ENCODE measurements at places on chromosomes 2 and 18.
A peak's percentile ranks its signal among the peaks of the same experiment; 100 is the strongest.

GRCh38 chr2:179412112-179412511, 147.5 kb upstream of the SESTD1 start:
- no peaks in the 10 kb centered on the region for H3K27me3 ChIP-seq
- H3K4me3 ChIP-seq = no peak overlapping the region
- no peak overlapping the region for H3K27ac ChIP-seq
- H3K4me1 ChIP-seq = no peaks in the 10 kb centered on the region
- no peak for DNase-seq

DNA sequence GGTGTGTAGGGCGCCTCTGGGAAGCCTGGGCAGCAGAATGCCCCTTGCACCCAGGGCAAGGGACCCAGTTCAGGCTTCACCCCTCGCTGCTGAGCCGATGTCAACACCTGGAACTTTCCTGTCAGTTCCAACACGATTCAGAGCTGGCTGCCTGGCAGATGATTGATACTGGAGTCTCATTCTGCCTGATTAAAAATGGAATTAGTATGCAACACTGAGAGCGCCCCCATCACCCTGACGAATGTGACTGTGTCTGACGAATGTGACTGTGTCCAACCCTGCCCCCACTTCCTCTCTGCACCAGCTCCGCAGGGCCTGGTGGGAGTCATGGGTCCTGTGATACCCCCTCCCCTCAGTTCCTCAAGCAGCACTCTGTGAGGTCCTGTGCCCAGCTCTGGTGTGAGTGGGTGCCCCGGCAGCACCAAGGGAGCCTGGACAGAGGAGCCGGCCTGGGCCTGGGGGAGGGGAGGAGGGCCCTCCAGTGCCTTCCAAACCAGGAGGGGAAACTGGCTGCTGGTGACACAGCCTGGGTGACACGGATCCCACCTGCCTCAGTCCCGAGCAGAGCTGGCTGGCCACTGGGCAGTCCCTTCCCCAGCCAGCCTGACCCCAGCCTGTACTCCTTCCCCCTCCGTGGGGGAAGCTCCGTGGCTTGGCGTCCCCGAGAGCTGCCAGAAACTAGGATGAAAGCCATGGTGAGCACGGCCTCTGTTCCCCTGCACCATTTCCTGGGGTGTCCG, 41.4 kb upstream of the ALPP start:
- H3K27ac ChIP-seq = no peak overlapping the region
- no peak overlapping the region for H3K4me3 ChIP-seq
- peaks cover 9% of the 10 kb centered on the region for H3K4me1 ChIP-seq
- no peaks in the 10 kb centered on the region for H3K36me3 ChIP-seq
- DNase-seq = no peak
- H3K27me3 ChIP-seq = no peaks in the 10 kb centered on the region

DNA sequence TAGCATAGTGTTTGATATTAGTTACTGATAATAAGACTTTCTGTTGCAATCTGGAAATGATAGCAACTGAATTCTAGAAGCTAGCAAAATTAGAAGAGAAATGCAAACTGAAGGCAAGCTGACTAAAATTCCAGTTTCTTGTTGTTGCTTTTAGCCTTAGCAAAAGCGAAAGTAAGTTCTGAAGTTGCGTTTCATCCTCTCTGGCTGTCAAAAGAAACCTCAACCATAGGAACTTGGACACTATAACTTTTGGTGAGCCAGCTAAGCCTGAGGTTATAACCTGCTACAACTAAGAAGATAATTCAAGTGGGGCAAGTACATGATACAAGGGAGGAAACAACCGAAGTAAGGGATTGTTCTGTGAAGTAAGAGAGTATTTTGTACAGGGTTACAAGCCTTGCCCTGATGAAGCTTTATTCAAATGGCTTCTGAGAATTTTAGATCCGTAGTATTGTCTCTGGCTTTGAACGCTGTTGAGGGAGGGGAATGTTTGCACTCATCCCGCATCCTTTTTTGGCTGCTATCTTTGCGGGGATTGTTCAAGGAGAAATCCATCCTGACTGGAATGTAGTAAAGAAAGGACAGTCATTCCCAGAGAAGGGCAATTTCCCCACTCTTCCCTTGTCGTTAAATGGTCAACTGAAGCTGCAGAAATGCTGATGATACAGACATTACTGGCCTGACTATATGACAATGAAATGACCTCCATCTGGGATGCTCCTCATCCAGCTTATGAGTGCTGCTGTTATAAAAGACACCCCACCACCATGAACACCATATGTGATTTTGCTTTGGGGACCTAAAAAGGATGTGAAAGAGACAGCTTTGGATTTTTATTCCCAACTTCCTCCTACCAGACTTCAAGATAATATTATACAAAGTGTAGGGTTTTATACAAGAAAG, 7.0 kb upstream of the TMX3 start:
- H3K27me3 ChIP-seq = no peaks in the 10 kb centered on the region
- peak overlapping the region; percentile 68 for H3K27ac ChIP-seq
- no peaks in the 10 kb centered on the region for H3K36me3 ChIP-seq
- no peak for DNase-seq

- no peaks in the 10 kb centered on the region for H3K4me1 ChIP-seq
- no peaks in the 10 kb centered on the region for H3K36me3 ChIP-seq
- no peaks in the 10 kb centered on the region for H3K27me3 ChIP-seq
- no peak overlapping the region for H3K27ac ChIP-seq
These were observed 484.1 kb upstream of the VRK2 start for GRCh38 chr2:57562495-57562894.

DNA sequence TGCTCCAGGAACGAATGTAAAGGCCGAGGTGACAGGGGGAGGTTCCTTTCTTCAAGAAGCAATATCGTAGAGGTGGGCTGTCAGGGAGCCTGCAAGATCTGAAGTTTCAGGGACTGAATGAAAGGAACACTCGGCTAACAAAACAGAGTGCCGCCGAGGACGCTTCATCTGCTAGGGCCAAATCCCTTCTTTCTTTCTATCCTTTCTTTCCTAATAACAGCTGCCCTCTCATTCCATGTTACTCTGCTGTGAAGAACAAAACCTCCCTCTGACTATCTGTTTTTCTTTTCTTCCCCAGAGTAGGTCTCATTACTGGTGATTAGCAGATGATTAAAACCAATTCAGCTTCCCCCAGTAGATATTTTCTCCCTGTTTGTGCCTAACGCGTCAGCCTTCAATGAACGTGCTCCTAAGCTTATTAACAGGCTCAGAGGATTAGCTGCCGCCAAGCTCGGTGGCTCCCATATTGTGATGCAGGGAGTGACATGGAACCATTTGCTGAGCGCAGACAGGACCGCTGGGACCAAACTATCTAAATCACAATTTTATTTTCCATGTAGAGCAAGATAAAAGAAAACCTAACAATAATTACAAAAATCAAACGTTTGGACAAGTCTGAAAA, 414.6 kb downstream of the TMEM182 start:
- no peaks in the 10 kb centered on the region for H3K36me3 ChIP-seq
- H3K4me1 ChIP-seq = no peaks in the 10 kb centered on the region
- no peaks in the 10 kb centered on the region for H3K27me3 ChIP-seq
- H3K27ac ChIP-seq = no peak overlapping the region

DNA sequence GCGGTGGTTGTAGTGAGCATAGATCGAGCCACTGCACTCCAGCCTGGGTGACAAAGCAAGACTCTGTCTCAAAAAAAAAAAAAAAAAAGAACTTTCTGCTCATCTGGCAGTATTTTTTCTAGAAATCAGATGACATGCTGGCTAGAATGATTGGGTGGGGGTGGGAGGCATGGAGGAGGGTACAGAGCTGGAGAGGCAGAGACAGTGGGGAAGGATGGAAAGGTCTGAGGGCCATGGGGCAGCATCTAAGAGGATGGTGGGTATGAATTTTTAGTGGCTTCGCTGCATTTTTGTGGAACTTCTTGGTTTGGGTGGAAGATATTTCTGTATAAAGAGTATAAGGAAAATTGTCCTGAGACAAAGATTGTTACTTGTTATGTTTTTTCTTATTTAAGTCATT, 23.3 kb downstream of the ARMC9 start:
- no peaks in the 10 kb centered on the region for H3K4me1 ChIP-seq
- H3K36me3 ChIP-seq = peaks cover 8% of the 10 kb centered on the region
- DNase-seq = no peak
- peak overlapping the region; percentile 77 for H3K27ac ChIP-seq
- H3K4me3 ChIP-seq = no peak overlapping the region
- no peaks in the 10 kb centered on the region for H3K27me3 ChIP-seq

DNA sequence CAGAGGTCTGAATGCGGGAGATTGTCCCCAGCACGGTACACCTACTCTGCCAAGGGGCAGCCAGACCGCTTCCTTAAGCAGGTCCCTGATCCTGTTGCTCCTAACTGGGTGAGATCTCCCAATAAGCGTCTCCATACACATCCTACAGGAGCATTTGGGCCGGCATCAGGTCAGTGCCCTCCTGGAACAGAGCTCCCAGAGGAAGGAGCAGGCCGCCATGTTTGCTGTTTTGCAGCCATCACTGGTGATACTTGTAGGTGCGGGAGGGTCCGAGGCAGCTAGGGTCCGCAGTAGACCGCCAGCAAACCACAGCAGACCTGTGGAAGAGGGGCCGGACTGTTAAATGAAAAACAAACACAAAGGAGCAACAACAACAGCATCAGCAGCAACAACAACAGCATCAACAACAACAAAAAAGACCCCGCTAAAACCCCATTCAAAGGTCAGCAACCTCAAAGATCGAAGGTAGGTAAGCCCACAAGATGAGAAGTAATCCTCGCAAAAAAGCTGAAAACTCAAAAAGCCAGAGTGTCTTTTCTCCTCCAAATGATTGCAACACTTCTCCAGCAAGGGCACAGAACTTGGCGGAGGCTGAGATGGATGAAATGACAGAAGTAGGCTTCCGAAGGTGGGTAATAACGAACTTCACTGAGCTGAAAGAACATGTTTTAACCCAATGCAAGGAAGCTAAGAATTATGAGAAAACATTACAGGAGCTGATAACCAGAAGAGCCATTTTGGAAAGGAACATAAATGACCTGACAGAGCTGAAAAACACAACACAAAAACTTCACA, 79.0 kb upstream of the CDH7 start:
- no peak for DNase-seq
- H3K27ac ChIP-seq = no peak overlapping the region
- no peaks in the 10 kb centered on the region for H3K36me3 ChIP-seq
- no peaks in the 10 kb centered on the region for H3K27me3 ChIP-seq
- no peaks in the 10 kb centered on the region for H3K4me1 ChIP-seq

GRCh38 chr2:152523091-152523490, 188.1 kb downstream of the FMNL2 start:
- H3K27ac ChIP-seq = no peak overlapping the region
- H3K4me3 ChIP-seq = no peak overlapping the region
- no peaks in the 10 kb centered on the region for H3K36me3 ChIP-seq
- peaks cover 10% of the 10 kb centered on the region for H3K4me1 ChIP-seq

DNA sequence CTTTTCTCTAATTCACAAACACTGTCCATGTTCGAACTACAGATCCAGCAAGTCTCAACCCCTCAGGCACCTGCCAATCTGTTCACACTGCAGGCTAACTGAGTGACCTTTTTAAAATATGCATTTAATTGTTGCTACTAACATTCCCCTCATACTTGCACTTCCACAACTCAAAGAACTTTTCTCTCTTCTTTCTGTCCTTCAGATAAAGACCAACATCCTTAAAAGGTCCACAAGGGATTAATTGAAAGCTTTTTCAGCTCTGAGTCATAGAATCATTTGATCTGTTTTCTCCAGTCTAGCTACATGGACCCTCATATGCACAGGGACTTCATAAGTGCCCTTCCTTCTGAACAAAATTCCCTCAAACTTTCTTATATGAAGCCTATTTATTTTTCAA, 1321.2 kb downstream of the DPP10 start:
- no peaks in the 10 kb centered on the region for H3K27me3 ChIP-seq
- no peak overlapping the region for H3K27ac ChIP-seq
- no peaks in the 10 kb centered on the region for H3K36me3 ChIP-seq
- H3K4me1 ChIP-seq = no peaks in the 10 kb centered on the region
- H3K4me3 ChIP-seq = no peak overlapping the region

DNA sequence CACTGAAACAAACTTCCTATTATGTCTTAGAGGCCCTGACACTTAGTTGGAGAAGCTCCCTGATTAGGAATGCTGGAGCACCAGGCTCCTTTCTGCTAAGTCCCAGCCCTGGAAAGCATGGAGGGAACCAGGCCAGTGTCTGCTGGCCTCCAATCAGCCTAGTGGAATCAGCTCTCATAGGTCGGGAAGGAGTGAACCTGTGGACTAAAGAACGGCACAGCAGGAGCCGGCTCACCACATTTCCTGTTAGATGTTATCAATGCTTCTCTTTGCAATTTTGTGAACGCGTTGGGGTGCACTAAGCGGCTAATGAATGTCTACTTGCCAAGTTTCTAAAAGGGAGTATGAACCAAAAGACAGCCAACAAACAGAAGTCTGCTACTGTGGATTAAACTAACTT, 296.6 kb downstream of the NAPG start:
- no peak overlapping the region for H3K4me3 ChIP-seq
- no peaks in the 10 kb centered on the region for H3K36me3 ChIP-seq
- no peaks in the 10 kb centered on the region for H3K27me3 ChIP-seq
- H3K27ac ChIP-seq = no peak overlapping the region
- H3K4me1 ChIP-seq = no peaks in the 10 kb centered on the region
- no peak for DNase-seq

- H3K4me1 ChIP-seq = no peaks in the 10 kb centered on the region
- no peak for DNase-seq
- no peak overlapping the region for H3K4me3 ChIP-seq
- H3K27ac ChIP-seq = no peak overlapping the region
- no peaks in the 10 kb centered on the region for H3K36me3 ChIP-seq
- peaks cover 5% of the 10 kb centered on the region for H3K27me3 ChIP-seq
These were observed 22.1 kb upstream of the CNGA3 start for GRCh38 chr2:98324181-98324580.

- DNase-seq = no peak
- H3K4me1 ChIP-seq = no peaks in the 10 kb centered on the region
- no peaks in the 10 kb centered on the region for H3K36me3 ChIP-seq
- no peaks in the 10 kb centered on the region for H3K27me3 ChIP-seq
- no peak overlapping the region for H3K4me3 ChIP-seq
These were observed 195.6 kb upstream of the ETAA1 start for GRCh38 chr2:67201521-67201920.

- DNase-seq = no peak
- no peaks in the 10 kb centered on the region for H3K27me3 ChIP-seq
- no peaks in the 10 kb centered on the region for H3K36me3 ChIP-seq
- H3K27ac ChIP-seq = no peak overlapping the region
- H3K4me3 ChIP-seq = no peak overlapping the region
- no peaks in the 10 kb centered on the region for H3K4me1 ChIP-seq
These were observed 48.8 kb upstream of the IHH start for GRCh38 chr2:219109471-219109870.

- H3K27me3 ChIP-seq = no peaks in the 10 kb centered on the region
- DNase-seq = no peak
- H3K4me1 ChIP-seq = no peaks in the 10 kb centered on the region
These were observed 93.7 kb downstream of the CERKL start for GRCh38 chr2:181563101-181563692.

DNA sequence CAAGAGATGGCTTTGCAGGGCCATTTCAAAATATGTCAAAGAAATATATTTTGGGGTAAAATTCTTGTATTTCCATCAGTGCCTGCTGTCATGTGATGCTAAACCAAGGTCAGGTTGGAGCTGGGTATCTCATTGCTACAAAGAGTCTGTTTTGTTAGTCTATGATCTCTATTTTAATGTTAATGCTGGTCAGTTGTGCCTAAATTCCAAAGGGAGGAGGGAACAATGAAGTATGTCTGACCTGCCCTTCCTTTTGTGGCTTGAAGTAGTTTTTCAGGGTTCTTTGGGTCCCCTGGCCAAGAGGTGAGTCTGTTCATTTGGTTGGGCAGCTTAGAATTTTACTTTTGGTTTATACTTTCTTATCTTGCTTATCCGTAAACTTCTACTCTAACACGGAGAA, 61.6 kb upstream of the DYNAP start:
- no peak overlapping the region for H3K4me3 ChIP-seq
- no peak overlapping the region for H3K27ac ChIP-seq
- no peaks in the 10 kb centered on the region for H3K36me3 ChIP-seq

GRCh38 chr2:174561972-174562370, 35.6 kb downstream of the WIPF1 start:
- H3K4me3 ChIP-seq = no peak overlapping the region
- no peak for DNase-seq
- H3K36me3 ChIP-seq = no peaks in the 10 kb centered on the region
- no peaks in the 10 kb centered on the region for H3K27me3 ChIP-seq
- no peaks in the 10 kb centered on the region for H3K4me1 ChIP-seq
